Stimulated activated CD4-positive, alpha-beta T cell treated with anti-CD3 and anti-CD28 coated beads, TNF-alpha, amount 100 ng/mL, for 48 hours (primary cell): ENCODE measurements at places on chromosomes 2 and 18.

GRCh38 chr2:181461056-181461997 is 4.1 kb downstream of the ITGA4 start:
- no peak for DNase-seq

DNA sequence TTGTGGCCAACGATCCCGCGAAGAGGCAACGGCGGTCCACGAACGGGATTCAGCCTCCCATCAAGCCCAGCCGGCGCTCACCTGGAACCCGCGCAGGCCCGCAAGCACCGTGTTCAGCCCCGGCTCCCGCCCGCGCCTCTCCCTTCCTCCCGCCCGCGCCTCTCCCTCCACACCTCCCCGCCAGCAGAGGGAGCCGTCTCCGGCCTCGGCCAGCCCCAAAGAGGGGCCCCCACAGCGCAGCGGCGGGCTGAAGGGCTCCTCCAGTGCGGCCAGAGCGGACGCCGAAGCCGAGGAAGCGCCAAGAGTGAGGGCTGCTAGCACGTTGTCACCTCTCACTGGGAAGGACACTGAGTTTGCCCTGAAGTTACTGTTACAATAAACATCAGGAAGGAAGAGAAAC is 55.3 kb upstream of the LAPTM4A start:
- no peak for DNase-seq

GRCh38 chr2:233852056-233852455 is 2.3 kb downstream of the HJURP start:
- no peak for DNase-seq

DNA sequence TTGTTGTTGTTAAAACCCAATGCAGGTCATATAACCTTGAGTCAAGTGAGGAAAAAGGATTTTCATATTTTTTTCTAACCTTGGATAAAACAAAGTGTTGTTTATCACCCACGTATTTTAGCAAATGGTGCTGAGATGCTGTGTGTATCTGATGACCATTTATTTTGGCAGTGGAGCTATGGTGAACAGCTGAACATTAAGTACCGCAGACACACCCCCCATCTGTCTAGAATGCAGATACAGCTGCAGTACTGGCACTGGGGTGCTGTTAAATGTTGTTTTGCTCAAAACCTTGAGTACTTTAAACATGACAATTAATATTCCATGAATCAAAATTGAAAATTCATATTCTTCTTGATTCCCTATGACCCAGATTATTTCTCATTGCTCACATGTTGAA is 773.3 kb upstream of the SLC39A10 start:
- no peak for DNase-seq

- no peak for DNase-seq
Observed at GRCh38 chr2:46010925-46011490, 286.2 kb upstream of the EPAS1 start.

- no peak for DNase-seq
Observed at GRCh38 chr18:25298853-25299274, 53.1 kb downstream of the ZNF521 start.

GRCh38 chr2:101123795-101124471 is 27.2 kb downstream of the TBC1D8 start:
- no peak for DNase-seq

- no peak for DNase-seq
Observed at GRCh38 chr2:40062381-40062780, 283.3 kb upstream of the THUMPD2 start.

GRCh38 chr18:43341014-43341413 is 63.7 kb upstream of the SYT4 start:
- no peak for DNase-seq

DNA sequence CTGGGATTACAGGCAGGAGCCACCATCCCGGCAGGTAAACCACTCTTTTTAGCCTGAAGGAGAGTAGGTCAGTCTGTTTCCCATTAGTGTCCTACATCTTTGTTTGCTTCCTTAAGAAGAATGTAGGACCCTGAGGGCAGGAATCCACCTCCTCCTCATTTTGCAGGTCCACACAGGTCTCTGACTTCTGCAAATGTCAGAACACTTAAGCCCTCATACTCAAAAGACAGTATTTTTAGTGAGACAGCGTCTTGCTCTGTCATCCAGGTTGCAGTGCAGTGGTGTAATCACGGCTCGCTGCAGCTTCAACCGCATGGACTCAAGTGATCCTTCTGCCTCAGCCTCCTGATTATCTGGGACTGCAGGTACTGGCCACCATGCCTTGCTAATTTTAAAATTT is 9.3 kb downstream of the PSTPIP2 start:
- DNase-seq = no peak

GRCh38 chr2:238973038-238973739 is 125.3 kb downstream of the TWIST2 start:
- DNase-seq = no peak

DNA sequence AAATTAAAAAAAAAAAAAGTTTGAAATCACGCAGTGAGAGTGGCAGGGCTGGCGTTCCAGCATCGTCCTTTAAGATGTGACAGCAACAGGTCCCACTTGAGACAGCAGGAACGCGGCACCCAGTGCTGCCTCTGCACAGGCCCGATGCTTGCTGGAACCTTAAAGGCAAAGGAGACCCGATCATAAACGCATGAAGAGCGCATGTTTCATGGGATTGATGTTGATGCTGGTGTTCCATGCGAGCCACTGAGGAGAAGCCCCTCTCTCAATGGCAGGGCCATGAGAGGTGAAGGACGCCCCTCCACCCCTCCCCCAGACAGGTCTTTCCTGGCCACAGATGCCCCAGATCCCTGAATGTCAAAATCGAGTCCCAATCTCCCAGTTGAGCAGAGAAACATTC is 17.9 kb upstream of the ALPI start:
- no peak for DNase-seq

GRCh38 chr2:156182132-156182531 is 150.4 kb downstream of the NR4A2 start:
- DNase-seq = no peak

DNA sequence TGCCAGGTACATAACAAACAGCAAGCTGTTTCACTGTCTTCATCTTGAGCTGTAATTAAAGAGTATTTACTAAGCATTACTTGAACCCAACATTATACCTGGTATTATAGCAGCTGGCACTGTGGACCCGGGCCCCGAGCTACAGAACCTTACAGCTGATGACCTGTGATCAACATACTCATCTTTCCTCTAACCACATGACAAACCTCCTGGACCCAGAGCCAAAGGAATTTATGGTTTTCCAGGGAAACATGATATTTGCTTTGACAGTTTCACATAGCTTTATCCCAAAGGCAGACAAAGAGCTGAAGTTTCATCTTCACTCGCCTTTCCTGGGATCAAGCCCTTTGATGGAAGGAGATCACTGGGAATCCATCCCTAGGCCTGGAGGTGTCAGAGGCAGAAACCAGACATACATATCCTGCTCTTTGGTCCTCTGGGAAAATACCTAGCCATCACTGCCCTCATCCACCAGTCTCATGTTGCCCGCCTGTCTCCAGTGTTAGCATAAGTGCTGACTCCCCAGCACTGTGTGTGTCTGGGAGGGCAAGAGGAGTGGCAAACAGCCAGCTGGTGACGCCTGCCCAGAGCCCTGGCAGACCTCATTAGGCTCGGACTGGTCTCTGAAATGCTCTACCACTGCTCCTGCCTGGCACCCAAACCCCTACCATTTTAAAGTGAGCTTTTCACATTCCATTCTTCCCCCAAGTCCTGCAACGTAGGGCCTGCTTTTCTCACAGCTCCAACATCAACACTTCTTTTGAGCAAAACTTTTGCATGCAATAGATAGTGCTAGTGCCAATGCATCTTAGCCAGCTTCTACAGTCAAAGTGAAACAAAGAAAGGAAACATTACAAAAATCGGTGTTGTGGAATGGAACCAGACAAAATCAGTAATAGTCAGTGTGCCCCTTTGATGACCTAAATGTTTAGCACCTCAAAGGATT is 138.8 kb upstream of the CTAGE1 start:
- DNase-seq = no peak

GRCh38 chr18:40707797-40708196 is 1247.2 kb upstream of the PIK3C3 start:
- no peak for DNase-seq

- DNase-seq = no peak
Observed at GRCh38 chr18:55398858-55399257, 189.1 kb downstream of the TCF4 start.

- DNase-seq = no peak
Observed at GRCh38 chr2:163132850-163133249, 294.3 kb upstream of the KCNH7 start.

DNA sequence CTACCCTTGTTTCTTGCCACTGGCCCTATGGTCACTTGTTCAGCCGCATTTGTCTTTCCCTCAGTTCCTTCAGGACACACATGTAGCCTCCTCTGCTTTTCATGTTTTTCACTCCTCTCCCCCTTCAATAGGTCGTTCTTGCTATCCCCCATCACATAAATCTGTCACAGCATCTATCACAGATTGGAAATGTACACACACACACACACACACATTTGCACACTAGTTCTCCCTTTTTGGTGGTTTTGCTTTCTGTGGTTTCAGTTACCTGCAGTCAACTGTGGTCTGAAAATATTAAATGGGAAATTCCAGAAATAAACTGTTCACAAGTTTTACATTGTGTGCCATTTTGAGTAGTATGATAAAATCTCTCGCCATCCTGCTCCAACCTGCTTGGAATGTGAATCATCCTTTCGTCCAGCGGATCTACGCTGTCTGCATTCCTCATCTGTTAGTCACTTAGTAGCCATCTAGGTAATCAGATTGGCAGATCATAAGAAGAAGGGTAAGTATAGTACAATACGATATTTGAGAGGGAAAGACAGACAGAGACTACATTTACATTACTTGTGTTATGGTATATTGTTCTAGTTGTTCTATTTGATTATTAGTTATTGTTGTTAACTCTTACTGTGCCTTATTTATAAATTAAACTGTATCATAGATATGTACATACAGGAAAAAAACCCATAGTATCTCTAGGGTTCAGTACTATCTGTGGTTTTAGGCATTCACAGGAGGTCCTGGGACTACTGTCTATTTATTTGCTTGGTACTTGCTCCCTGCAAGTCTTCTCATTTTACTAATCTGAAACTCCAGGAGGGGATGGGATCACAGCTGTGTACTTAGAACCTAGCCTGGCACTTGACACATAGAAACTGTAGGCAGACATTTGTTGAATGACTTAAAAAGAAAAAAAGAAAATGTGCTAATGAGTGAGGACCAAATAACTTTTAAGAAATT is 86.1 kb upstream of the PNPT1 start:
- DNase-seq = no peak

GRCh38 chr2:37582481-37583220 is 88.8 kb downstream of the CDC42EP3 start:
- DNase-seq = no peak

DNA sequence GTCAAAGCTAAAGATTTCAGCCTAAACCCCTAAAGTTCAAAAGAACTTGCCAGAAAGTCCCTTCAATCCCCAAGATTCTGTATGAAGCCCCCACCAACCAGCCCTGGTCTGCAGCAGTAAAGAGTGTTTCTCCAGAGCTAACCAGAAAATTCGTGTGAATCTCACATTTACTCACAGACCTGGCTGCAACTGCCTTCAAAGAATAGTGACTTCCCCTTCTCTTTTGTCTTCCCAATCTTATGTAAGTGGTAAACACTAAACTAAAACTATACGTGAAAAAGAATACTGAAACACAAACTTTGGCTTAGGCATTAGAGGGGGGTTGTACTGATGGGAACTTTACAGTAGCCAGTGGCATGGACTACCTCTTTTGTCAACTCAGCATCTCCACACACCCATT is 50.6 kb upstream of the SETBP1 start:
- DNase-seq = no peak

DNA sequence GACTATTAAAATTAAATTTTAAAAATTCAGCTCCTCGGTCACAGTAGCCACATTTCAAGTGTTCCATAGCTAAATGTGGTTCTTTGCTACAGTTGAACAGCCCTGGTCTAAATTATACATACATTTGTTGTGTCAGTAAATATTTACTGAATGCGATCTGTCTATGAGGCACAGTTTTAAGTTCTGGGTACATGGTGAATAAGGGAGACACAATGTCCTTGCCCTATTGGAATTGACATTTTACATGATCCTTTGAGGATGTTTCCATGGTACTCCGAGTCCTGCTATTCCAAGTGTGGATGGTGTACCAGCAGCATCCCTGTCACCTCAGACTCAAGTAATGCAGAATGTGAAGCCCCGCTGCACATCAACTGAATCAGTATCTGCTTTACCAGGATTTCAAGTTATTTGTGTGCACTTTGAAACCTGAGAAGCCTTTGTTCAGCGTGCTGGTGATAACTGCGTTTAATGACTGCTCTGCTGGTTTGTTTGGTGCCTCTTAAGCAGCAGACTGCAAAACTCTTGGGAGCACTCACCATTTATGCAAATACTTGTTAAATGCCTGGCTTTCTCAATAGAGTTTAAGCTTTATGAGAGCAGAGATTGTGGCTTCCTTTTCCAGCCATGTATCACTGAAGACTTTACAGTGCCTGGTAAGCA is 1.5 kb downstream of the GALNT1 start:
- no peak for DNase-seq

- no peak for DNase-seq
Observed at GRCh38 chr2:33136566-33136965, 189.8 kb downstream of the LTBP1 start.

- no peak for DNase-seq
Observed at GRCh38 chr2:160510617-160511016, 17.0 kb upstream of the RBMS1 start.

DNA sequence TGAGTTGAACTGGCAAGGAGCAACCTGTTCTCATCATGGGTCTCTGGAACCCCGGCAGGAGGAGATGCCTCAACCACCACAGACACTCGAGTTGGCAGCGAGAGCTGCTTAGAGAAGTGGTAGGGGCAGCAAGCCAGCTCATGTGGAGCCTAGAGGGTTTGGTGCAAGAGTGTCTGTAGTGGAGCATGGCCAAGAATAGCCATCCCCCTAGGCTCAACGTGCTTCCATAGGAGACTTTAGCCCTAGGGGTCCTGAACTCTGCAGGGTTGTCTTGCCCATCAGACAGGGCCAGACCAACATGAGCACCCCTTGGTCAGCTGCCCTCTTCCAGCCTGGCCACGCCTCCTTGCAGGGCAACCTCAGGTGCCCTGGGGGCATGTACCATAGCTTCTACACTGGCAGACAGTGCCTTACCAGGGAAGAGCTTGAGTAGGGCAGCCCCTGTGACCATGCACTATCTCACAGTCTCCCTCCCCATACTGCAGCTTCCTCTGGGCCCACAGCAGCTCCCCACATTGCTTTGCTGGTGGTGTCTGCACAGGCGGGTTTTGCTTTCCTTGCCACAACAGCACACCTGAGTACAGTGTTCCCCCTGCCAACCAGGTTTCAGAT is 187.1 kb downstream of the EXOC6B start:
- no peak for DNase-seq

- DNase-seq = no peak
Observed at GRCh38 chr18:68102117-68102516, 585.6 kb upstream of the DSEL start.

GRCh38 chr18:8706791-8707555 is 1.6 kb downstream of the MTCL1 start:
- DNase-seq = no peak

DNA sequence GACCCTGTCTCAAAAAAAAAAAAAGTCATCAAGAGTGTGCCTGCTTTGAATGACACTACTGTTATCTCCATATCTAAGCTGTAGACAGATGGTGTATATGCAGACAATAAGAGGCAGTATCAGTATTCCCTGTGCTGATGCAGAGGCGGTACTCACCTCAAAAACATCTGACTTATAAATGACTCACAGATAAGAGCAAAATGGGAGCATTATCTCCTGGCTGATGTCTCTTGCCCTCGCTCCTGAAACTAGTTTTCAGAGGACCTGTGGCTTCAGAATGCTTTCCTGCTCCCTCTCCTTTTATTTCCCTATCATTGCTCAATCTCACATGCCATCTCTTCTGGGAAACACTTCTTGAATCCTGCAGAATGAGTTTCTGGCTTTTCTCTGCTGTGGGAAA is 289.6 kb downstream of the PTPRM start:
- DNase-seq = no peak
